ENCODE measurements at places on chromosomes 5 and 9.

DNA sequence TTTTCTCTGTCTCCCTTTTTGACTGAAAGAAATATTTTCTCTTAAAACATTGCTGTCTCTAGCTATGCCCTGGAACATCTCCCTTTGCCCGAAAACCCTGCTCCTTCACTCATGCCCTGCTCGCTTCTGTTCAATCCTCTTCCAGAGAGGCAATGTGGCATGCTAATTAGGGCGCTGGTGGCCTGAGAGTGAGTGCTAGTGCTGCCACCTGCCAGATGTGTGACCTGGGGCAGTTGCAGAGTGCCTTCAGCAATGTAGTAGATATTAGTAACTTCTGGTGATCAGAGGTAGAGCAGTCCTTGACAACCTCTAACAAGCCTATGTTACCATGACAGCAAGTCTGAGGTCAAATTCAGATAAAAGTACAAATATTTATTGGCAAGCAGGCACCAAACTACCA lies 119.5 kb upstream of the OSMR start:
- DNase-seq, result no peak

- no peak for DNase-seq
Observed at GRCh38 chr5:141713616-141714309, 31.7 kb upstream of the ARAP3 start.

DNA sequence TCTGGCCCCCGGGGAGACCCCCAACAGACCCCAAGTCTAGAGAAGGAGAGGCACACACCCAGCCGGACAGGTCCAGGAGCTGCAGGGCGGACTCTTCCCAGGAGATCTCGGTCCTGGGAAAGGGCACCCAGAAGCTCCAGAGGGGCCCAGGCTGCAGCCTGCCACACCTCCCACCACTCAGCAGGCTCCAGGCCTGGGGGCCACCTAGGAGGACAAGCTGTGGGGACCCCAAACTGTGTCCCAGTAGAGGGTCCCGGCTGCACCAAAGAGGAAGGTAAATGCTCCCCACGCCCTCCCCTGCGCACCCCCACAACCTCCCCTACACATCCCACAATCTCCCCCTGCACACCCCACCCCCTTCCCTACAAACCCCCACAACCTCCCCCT lies 48.5 kb downstream of the PLEKHG4B start:
- no peak for DNase-seq

DNA sequence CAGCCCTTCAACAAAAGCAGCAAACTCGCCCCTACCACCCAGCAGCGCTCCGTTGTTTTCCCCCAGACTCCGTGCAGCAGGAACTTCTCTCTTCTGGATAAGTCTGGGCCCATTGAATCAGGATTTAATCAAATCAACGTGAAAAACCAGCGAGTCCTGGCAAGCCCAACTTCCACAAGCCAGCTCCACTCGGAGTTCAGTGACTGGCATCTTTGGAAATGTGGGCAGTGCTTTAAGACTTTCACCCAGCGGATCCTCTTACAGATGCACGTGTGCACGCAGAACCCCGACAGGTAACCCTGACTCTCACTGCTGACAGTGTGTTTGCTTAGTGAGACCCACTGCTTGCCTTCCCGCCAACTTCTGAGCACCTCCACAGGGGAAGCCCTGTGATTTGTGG lies 81.8 kb downstream of the PRDM6 start:
- DNase-seq, result no peak

GRCh38 chr9:104984948-104985347 lies 57.0 kb upstream of the ABCA1 start:
- no peak for DNase-seq

DNA sequence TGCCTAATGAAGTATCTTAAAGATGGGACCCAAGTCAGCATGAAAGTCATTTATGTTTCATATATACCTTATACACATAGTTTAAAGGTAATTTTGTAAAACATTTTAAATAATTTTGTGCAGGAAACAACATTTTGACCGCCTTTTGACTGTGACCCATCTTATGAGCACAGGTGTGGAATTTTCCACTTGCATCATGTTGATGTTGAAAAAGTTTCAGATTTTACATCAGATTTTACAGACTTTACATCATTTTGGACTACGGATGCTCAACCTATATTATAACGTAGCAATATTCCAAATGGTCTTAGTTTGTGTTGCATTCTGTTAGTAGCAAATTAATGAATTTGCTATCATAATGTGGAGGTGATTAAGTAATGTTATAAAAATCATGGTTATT lies 21.7 kb upstream of the FAM120AOS start:
- DNase-seq, result no peak

- DNase-seq, result no peak
Observed at GRCh38 chr5:74576941-74577456, 63.5 kb downstream of the ENC1 start.

DNA sequence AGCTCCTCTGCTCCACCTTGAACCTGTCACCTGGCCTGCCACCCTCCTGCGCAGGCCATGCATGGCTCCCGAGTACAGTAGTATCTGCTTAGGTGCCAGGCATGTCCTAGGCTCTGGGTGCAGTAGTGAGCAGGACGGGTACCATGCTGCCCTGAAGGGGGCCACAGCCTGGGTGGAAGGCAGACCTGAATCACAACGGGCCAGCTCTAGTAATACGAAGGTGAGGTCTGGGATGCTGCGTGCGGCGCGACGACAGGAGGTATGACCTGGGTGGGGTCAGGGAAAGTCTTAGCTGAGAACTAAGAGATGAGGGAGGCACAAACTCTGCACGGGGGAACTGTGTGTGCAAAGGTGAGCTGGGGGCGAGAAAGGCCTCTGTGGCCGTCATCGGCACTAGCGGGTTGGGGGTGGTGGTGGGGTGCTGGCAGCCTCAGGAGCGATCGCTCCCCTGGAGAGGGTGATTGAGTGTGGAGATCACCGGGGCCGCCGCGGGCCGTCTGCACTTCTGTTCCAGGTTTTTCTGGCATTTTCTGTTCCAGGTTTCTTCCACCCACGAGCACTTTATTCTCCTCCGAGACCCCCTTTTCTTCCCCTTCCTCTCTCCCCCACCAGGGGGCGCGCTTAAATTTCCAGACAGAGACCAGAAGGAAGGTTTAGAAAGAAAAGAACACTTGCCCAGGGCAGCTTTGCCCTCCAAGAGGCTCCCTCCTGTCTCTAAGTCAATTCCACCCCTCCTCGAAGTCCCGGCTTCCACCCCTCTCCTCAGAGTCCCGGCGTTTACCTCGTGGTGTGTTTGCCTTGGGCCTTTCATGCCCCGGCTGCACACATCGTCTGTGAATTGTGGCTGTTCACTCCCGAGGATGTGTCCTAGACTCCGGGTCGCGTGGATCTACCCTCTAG lies 15.1 kb downstream of the PDLIM4 start:
- peak; percentile 81 for DNase-seq

GRCh38 chr5:38117784-38118479 lies 140.4 kb upstream of the EGFLAM start:
- DNase-seq, result no peak

DNA sequence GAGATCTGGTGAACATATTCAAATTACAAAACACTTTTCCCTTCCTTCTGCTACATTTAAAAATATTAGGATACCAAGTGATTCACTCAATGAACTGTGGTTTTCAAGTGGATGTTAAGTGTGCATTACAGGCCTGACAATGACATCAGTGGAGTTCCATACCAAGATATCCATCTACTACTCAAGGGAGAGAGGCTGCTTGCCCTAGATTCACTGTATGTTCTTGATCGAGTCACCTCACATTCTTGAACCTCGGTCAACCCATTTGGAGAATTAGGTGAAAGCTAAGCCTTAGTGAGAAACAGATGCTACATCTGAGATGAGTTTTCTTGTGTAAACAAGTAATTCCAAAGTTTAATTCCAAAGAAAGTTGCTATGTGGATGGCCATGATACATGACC lies 142.2 kb downstream of the FGF10 start:
- DNase-seq, result no peak

DNA sequence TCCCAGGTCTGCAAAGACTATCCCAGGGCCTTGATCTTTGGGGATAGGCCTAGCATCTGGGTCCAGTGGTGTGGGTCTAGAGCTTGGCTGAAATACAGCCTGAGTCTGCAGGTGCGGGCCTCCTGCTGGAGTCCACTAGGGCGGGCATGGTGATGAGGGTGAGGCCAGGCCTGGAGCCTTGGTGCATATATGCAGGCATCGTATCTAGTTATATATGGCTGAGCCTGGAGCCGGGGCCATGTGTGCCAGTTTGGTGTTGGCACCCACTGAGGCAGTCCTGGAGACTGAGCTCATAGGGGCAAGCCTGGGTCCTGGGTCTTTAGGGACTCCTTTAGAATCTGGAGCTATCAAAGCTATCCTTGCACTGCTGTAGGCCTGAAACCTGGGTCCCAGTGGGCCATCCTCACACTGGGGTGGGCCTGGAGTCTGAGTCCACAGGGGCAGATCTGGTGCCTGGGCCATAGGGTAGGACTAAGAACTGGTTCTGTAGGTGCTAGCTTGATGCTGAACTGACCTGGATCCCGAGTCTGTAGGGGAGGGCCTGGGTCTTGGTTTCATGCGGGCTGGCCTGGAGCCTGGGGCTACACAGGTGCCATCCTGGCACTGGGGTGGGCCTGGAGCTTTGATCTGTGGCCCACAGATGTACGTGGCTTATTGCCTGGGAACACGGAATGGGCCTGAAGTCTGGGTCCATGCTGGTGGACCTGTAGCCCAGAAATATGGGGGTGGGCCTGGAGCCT lies 346.5 kb upstream of the MEF2C start:
- DNase-seq, result no peak

- DNase-seq, result no peak
Observed at GRCh38 chr5:139760066-139761056, 35.2 kb upstream of the PSD2 start.

- no peak for DNase-seq
Observed at GRCh38 chr9:134265078-134265477, 61.2 kb upstream of the RXRA start.

GRCh38 chr5:33764786-33765185 lies 127.0 kb downstream of the ADAMTS12 start:
- DNase-seq, result no peak

DNA sequence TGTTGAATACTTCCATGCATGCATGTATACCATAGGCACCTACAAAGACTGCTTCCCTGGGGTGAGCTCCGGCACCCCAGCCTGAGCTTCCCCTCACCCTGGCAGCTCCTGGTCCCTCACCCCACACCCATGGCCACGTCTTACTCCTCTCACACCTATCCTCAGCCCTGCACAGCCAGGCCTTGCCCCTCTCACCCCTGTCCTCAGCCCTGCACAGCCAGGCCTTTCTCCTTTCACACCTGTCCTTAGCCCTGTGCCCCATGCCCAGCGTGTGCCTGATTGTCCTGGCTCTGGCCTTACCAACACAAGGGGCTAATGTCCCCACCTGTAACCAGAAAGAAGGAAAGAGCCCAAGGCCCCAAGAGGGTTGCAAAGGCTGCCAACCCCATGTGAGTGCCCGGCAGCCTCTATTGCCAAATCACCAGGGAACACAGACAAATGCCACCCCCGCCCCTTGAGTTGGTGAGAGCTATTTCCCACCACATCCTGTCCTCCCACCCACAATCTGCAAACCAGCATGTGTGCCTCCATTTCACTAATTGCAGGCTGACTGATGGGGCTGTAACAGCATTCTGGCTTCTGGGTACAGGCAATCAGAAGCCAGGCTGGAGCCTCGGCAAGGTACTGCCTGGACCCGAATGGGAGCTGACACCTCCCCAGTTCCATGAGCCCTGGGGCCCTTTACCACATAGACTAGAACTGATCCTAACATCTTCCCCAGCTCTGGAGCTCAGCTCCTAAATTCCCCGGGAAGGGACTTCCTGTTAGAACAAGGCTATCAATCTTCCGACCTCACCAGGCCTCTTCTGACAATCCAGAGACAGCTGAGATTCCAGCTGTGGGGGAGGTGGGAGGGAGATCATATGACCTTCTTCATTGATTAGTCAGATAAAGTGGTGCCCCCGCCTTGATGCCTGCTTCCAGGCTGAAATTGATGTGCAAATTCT lies 78.2 kb downstream of the FAM114A2 start:
- DNase-seq, result no peak

- DNase-seq, result no peak
Observed at GRCh38 chr9:115050002-115050490, 67.9 kb downstream of the TNC start.

Measured in hematopoietic multipotent progenitor cell treated with erythropoietin and hydrocortisone succinate and interleukin-3 and kit ligand, for 17 days (in vitro differentiated cells).